Activated CD4-positive, alpha-beta T cell treated with anti-CD3 and anti-CD28 coated beads for 1 hour (primary cell): ENCODE measurements at places on chromosomes 4 and X.
A peak's percentile ranks its signal among the peaks of the same experiment; 100 is the strongest.

- no peak for DNase-seq
Measured at GRCh38 chr4:6316461-6317003, 46.9 kb downstream of the WFS1 start.

DNA sequence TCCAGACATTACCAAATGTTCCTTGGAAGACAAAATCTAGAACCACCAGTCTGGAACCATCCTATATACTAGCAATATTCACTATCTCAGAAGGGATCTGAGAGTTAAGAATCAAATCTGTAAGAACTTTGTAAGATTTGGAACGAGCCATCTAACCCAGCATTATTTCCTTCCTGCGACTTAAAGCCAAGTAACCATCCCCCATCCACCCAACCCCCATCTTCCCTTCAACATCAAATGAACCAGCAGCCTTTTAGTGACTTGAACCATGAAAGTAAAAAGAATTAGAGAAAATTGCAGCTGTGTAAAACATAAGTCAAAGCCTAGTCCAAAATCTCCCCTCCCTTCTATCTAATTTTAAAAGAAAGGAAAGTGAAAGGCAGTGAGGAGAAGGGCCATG lies 15.6 kb downstream of the RBM47 start:
- no peak for DNase-seq

- DNase-seq = no peak
Measured at GRCh38 chr4:40333921-40334352, 1.2 kb upstream of the CHRNA9 start.

DNA sequence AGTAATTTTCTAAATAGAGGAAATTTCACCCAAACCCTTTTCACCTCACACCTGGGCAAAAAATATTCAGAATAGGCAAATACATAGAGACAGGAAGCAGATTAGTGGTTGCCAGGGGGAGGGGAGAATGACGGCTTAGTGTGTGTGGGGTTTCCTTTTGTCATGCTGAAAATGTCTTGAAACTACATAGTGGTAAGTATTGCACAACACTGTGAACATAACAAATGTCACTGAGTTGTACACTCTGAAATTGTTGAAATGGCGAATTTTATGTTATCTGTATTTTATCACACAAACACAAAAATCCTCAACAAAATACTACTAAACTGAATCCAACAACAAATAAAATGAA lies 60.7 kb upstream of the PLAC1 start:
- no peak for DNase-seq

GRCh38 chrX:108090491-108091263 lies 665 bp downstream of the PSMD10 start:
- DNase-seq = no peak

- no peak for DNase-seq
Measured at GRCh38 chr4:59938166-59938565, 1262.0 kb upstream of the ADGRL3 start.

- DNase-seq = no peak
Measured at GRCh38 chr4:22077571-22077970, 129.0 kb upstream of the KCNIP4 start.

GRCh38 chr4:2756691-2757350 lies 685 bp upstream of the TNIP2 start:
- no peak for DNase-seq

- no peak for DNase-seq
Measured at GRCh38 chr4:118273642-118274041, 79.2 kb downstream of the PRSS12 start.

- no peak for DNase-seq
Measured at GRCh38 chrX:143363419-143363818, 153.9 kb downstream of the SPANXN3 start.

DNA sequence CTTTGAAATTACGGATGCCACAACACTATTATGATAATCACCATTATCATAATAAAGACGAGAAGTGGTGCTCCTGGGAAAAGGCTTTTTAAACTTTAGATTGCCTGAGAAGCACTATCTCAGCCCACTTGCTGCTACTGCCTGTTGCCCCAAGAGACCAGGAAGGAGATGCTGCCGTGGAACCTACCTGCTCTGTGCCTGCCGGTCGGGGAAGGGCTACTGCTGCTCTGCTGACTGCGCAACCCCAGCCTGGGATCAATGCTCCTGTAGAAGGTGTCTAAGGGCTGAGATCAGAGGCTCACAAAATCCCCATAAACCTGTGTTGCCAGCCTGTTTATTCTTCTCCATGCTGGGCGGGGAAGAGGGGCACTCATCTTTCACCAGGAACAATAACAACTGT lies 145.3 kb upstream of the VCX3B start:
- DNase-seq = no peak

GRCh38 chr4:118113220-118113619 lies 78.9 kb downstream of the NDST3 start:
- no peak for DNase-seq

GRCh38 chrX:70437921-70438665 lies 6.5 kb upstream of the DLG3 start:
- no peak for DNase-seq

DNA sequence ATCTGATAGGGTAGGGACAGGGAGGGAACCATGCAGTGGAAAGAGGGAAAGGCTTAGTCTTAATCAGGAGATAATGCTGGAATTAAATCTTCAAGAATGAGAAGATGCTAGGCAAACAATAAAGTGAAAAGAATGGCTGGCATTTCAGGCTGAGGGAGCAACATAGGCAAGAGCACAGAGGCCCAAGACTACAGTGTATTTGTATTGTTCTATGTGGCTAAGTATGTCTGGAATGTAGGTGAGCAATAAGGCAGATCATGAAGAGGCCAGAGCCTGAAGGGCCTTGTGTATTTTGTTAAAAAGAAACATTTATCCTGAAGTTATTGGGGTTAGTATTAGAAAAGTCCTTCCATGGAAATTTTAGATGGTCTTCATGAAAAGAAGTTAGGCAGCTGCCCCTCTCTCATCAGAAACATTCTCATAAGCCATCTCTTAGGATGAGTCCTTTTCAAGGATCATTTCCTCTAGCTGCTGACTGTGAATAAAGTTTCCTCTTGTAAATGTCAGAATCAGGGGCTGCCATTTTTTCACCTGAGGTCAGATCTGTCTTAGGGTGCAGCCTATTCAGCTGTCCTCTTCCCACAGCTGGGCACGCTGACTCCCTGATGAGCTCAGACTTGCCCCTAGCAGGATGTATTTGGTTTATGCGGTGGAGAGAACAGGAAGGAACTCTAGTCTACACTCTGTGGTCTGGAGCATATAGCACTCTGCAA lies 46.3 kb downstream of the ATP10D start:
- DNase-seq = peak; percentile 18
